ENCODE measurements at places on chromosomes 3 and 15.

DNA sequence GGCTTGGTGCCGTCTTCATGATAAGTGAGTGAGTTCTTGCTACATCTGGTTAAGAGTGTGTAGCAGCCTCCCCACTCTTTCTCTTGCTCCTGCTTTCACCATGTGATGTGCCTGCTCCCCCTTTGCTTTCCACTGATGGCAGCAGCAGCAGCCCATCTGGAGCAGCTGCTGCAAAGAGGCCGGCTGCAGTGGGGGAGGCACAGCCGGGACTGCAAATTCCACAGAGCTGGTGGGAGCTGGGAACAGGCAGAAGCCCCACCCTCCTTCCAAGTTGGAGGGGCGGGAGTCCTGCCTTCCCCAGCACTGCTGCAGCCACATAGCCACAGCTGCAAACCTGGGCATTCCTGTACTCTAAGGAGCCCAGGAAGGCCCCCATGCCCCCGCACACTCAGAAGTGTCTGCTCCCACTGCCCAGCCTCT, 62.8 kb upstream of the IMPG2 start:
- DNase-seq: no peak

- no peak for DNase-seq
Measured at GRCh38 chr15:64574301-64575017, 114.1 kb downstream of the ZNF609 start.

- no peak for DNase-seq
Measured at GRCh38 chr15:48603123-48603500, 42.4 kb downstream of the FBN1 start.

DNA sequence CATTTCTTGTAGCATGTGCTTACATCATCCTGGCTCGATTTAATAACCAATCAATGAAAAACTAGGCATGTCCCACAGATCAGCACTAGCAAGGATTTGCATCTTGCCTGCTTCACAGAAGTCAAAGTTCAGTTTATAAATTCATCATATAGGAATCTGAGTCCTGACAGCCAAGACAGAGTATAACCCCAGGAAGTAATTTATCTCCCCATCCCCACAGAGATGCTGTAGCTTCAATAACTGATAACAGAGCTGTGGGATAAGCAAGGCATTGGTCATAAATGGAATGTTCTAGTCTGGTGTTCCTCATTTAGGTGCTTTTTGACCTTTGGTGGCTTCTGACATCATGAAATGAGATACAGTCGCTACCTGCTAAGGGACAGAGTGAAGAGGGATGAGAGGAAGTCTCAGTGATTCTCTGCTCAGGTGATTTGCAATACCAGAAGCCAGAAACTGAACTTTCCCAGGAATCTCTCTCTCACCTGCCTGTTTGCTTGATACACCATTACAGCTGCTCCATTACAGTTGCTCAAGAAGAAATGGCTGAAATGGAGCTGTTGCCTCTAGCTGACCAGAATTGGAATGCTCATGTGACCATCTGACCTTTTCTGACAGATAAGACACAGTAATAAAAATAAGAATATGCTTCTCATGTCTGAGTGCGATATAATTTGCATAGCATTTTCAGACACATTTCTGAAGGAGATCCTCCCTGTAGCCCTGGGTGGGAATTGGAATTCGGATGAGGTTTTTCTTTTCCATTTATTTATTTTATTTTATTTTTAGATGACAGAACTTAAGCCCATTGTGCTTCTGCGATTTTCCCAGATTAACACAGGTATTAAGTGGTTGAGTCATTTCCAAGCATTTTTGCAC, 217.1 kb upstream of the KCNMB2 start:
- DNase-seq: no peak

DNA sequence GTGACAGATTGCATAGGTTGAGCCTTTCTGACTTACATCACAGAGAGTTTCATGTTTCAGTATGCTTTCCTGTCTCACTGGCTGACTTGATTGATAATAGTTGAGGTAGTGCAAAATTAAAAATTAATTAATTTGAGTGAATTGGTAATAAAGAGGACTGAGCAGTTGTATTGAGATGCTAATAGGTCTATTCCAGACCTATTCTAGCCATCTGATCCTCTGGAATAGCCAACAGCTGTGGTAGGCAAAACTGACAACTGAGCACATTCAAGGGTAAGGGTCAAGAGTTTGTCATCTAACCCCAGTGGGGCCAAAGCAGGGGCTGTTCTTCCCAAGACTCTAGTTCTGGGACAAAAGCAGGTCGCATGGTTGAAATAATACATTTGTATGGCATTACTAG, 132.4 kb downstream of the EPHA3 start:
- no peak for DNase-seq

DNA sequence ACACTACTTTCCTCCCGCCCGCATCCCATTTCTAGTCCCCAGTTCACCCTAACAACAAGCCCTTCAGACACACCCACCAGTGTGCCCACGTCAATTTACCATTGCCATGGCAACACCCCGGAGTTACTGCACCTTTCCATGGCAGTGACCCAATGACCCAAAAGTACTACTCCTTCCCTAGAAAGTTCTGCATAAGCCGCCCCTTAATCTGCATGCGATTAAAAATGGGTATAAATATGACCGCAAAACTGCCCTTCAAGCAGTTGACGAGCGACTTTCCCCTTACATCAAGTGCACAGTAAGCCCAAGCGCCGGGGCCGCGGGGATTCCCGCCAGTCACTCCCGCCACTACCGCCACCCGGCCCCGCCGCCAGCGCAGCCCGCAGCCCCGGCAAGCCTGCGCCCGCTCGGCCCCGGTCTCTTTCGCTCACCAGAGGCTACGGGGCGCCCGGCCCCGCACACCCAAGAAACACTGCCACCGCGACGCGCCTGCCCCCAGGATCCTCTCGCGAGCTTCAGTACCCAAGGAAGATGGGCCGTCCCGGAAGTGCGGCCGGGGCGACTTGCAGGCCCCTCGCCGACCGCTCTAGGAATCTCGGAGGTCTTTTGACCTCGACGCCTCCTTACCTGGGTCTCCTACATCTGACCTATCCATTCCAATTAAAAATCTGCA, 27.2 kb upstream of the ZNF502 start:
- DNase-seq: peak; percentile 22

DNA sequence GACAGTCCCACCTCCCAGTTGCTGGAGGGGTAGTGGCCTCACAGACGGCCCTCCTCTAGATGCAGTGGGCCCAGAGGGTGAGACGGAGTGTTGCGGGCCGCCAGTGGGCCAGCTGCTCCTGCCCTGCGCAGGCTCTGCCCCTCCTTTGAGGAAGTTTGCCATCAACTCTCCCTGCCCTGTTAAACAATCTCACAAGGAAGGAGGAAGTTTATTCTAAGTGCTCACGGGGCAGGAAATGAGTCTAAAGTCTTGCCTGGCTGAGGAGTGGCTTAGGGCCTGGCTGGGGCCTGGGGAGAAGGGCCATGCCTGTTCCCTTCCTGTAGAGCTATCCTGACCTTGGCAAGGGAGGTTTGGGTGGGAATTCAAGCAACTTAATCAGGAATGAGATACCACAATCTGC, at the start of gene FAM3D:
Gene FAM3D, minus strand, starts transcription at position 92 of the 400 bp plus-strand sequence. CDS start 11,211 bp downstream, outside the sequence.
- DNase-seq: no peak

DNA sequence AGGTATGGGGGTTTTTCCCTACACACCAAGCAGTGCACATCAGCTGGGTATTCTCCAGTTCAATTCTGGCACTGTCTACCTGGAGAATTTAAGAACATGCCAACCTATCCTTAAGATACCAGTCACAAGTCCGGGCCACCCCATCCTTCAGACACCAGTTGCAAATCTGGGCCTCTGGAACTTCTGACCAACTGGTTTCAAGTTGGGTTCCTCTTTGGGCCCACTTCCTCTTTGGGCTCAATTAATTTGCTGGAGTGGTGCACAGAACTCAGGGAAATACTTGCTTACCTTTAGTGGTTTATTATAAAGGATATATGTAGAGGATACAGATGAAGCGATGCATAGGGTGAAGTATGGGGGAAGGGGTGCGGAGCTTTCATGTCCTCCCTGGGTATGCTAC, 25.3 kb downstream of the GLCE start:
- no peak for DNase-seq

DNA sequence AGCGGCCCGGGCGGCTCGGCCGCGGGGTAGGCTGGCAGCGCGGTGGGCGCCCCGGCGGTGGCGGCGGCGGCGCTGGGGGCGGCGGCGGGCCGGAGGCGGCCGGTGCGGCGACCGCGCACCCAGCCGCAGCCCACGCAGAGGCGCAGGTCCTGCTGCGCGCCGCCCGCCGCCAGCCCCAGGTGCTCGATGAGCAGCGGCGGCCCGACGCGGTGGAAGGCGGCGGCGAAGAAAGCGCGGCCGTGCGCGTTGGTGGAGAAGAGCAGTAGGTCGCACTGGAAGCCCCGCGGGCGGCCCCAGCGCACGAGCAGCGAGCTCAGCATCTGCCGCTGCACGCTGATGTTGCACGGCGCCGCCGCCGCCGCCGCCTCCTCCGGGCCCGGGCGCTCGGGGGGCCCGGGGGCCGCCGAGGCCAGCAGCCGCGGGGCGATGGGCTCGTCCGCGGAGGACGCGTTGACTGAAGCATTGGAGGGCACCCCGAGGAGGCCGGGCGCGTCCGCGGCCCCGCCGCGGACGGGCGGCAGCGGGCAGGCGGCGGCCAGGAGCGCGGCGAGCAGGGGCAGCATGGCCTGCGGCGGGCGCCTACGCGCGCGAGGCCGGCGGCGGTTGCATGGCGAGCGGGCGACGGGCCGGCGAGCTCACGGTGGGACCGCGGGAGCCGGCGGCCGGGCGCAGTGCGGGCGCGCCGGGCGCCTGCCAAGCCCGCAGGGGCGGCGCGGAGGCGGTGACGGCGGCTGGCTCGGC, 452 bp downstream of the TMEM158 start:
- DNase-seq: no peak

GRCh38 chr3:160919942-160920341, 163.9 kb downstream of the PPM1L start:
- no peak for DNase-seq

DNA sequence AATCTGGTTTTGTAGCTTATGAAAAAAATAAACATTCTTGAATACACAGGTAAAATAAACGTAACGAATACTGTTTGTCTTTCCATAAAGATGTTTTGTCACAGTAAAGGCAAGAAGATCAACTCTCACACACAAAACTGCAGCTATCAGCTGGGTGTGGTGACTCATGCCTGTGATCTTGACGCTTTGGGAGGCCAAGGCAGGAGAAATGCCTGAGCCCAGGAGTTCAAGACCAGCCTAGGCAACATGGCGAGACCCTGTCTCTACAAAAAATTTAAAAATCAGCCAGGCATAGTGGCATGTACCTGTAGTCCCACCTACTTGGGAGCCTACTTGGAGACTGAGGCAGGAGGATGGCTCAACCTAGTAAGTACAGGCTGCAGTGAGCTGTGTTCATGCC, 39.6 kb downstream of the CBLB start:
- DNase-seq: no peak

DNA sequence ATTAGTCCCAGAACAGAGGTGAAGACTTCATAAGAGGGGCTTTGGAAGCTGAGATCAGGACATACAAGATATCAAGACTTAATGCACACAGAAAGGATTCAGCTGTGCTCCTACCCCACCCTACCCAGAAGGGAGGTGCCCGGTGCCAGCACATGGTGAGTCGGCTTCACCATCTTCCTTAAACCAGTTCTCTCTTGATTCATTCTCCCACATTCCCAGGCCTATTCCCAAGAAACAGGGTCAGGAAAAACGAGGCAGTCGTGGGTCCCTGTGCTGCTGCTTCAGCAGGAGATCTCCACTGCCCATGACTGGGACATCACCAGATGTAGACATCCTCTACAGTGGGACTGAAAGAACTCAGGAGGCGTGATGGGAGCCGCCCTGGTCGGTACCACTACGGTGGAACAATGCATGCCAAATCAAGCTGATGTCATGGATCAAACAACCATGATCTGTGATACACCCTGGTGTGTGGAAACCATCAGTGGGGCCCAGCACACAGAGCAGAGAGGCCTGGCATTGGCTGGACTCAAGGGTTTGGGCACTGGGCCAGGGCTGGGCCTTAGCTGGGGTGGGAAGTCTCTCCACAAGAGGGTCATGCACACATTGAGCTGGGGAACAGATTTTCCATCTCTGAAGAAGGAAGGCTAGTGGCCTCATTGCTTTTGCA, 41.9 kb downstream of the CCDC12 start:
- DNase-seq: no peak

All from stimulated activated CD8-positive, alpha-beta memory T cell treated with anti-CD3 and anti-CD28 coated beads, Interleukin-4, amount 100 ng/mL, for 1 hour (primary cell).